Stimulated activated CD4-positive, alpha-beta T cell treated with anti-CD3 and anti-CD28 coated beads, Interleukin-15, amount 100 ng/mL, for 48 hours (primary cell): ENCODE measurements at places on chromosomes 5 and 9.
A peak's percentile ranks its signal among the peaks of the same experiment; 100 is the strongest.

- DNase-seq: no peak
These were observed 239.7 kb downstream of the MLLT3 start for GRCh38 chr9:20382460-20383071.

- no peak for DNase-seq
These were observed 48.1 kb upstream of the CER1 start for GRCh38 chr9:14770592-14770991.

GRCh38 chr5:124655921-124656511 lies 90.4 kb downstream of the ZNF608 start:
- no peak for DNase-seq

DNA sequence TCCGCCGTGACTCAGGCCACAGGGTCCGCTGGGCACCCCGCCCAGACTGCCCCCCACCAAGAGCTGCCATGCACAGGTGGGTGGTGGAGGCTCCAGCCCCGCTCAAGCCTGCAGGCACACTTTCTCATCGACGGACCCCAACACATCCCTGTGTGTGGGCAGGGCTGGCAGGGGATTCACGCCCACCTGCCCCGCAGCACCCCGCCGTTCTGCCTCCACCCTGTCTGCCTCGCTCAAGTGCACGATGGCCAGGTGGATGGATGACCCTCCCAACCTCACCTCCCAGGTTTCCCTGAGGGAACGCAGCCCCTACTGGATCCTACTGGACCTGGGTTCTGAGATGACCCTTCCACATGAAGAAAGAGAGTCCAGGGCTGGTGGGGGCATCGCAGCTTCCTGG lies 26.1 kb upstream of the FCN1 start:
- DNase-seq: no peak

DNA sequence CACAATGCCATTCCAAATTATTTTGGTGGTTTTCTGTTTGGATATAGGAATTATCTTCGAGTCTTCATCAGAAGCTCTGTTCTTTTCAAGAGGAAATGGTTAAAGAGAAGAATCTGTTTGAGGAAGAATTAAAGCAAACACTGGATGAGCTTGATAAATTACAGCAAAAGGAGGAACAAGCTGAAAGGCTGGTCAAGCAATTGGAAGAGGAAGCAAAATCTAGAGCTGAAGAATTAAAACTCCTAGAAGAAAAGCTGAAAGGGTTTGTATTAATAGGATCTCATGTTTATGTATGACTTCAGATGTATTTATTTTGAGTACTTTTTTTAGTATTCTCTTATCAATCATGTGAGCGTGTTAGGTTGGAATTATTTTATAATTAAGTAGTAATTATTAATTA lies 15.0 kb downstream of the HMMR start:
- no peak for DNase-seq

GRCh38 chr9:18579536-18579935 lies 105.6 kb downstream of the ADAMTSL1 start:
- DNase-seq: no peak

GRCh38 chr9:22208846-22209585 lies 199.9 kb upstream of the CDKN2B start:
- no peak for DNase-seq

DNA sequence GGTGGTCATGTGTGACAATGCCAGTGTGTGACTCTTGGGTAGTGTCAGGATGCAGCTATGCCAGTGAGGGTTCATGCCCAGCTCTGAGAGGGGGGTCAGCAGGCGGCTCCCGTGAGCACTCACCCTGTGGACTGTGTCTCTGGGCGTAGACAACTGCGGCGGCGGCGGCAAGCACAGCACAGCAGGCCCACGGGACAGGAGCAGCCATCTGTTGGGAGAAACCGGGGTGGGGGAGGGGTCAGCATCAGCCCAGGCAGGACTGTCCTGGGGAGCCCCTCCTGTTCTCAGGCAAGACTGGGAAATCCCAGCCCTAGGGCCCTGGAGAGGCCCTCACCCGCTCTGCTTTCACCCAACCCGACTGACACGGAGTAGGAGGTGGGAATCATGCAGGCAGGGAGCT lies 20.8 kb downstream of the CNTFR start:
- DNase-seq: no peak

- DNase-seq: no peak
These were observed 15.8 kb upstream of the FABP6 start for GRCh38 chr5:160213537-160213936.

DNA sequence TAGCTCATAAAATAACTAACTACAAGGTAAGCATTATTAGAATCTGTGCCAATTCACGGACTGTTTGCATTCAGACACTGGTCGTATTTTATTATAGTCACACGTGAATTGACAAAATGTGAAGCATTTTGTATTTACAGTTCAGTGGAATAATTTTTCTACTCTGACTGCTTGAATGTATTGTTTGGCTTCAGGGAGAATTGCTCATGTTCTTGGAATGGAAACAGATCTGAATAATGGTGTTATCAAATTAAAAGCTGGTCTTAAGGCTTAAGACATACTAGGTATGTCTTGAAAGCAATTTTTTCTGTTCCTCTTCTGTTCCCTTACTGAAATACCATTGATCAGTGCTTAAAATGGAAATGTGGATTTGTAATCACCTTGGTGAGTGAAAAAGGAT lies 543.7 kb upstream of the TLE4 start:
- DNase-seq: no peak

GRCh38 chr9:130078547-130078946 lies 24.8 kb downstream of the GPR107 start:
- no peak for DNase-seq

- DNase-seq: no peak
These were observed 507.2 kb downstream of the BNC2 start for GRCh38 chr9:16363073-16363781.

DNA sequence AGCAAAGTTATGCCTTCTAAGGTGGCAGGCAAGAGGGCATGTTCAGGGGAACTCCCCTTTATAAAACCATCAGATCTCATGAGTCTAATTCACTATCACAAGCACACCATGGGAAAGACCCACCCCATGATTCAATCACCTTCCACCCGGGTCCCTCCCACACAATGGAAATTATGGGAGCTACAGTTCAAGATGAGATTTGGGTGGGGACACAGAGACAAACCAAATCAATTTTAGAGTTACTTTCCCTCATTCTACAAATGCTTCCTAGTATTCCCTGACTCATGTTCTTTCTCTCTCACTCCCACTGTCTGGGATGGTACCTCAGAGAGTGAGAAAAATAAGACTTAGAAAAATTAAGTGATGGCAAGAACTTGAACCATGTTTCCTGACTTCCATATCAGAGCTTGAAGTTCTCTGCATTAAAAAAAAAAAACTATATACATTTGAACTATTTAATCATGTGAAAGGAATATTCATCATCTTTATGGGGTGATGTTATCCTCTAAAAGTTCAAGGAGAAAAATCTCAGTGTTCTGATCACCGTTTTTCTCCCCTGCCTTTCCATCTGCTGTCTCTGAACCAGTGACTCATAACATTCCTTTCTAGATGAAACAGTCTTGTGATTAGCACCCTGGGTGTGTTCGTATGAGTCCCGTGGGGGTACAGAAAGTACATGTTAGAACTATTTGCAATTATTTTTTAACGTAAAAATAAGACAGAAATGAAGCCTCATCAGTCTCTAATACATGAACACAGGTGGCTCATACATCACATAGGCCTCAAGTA lies 282.9 kb downstream of the SLF1 start:
- DNase-seq: no peak

DNA sequence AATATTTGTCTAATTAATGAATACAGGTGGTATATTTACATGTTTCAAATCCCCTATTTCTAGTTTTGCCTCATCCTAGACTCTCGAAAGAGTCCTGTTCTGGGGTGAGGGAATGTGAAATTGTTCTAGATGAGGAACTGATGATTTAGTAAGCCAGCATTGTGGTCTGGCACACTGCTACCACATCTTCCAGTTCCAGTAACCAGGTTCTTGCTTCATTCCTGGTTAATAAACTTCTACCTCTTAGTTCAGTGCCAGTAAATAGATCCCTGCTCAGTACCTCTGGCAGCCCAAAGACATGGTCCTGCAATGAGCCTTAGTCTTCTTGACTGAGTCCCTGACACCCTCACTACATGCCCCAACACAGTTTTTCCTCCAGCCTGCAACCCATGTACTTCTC lies 207.7 kb downstream of the SREK1 start:
- DNase-seq: no peak

GRCh38 chr9:90107726-90108655 lies 503.2 kb downstream of the GADD45G start:
- DNase-seq: no peak

- DNase-seq: no peak
These were observed 120.1 kb downstream of the WNK2 start for GRCh38 chr9:93303806-93304573.

GRCh38 chr5:158414780-158415179 lies 555.8 kb upstream of the CLINT1 start:
- DNase-seq: no peak

DNA sequence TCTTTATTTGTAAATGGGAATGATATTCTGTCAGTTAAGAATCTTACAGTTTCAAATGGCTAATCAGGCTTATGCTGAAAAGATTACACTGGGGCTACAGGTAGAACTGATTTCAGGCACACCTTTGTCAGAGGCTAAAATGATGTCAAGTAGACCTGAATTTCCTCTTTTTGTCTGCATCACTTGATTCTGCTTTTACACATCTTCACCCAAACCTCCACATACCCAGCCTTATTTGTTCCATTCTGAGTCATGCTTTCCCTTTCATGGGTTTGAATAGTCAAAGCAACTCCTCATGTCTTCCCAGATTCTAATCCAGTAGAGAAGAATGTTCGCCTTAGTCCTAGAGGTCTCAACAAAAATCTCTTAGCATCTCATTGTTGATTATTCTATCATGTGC lies 156.4 kb downstream of the CWC27 start:
- no peak for DNase-seq

DNA sequence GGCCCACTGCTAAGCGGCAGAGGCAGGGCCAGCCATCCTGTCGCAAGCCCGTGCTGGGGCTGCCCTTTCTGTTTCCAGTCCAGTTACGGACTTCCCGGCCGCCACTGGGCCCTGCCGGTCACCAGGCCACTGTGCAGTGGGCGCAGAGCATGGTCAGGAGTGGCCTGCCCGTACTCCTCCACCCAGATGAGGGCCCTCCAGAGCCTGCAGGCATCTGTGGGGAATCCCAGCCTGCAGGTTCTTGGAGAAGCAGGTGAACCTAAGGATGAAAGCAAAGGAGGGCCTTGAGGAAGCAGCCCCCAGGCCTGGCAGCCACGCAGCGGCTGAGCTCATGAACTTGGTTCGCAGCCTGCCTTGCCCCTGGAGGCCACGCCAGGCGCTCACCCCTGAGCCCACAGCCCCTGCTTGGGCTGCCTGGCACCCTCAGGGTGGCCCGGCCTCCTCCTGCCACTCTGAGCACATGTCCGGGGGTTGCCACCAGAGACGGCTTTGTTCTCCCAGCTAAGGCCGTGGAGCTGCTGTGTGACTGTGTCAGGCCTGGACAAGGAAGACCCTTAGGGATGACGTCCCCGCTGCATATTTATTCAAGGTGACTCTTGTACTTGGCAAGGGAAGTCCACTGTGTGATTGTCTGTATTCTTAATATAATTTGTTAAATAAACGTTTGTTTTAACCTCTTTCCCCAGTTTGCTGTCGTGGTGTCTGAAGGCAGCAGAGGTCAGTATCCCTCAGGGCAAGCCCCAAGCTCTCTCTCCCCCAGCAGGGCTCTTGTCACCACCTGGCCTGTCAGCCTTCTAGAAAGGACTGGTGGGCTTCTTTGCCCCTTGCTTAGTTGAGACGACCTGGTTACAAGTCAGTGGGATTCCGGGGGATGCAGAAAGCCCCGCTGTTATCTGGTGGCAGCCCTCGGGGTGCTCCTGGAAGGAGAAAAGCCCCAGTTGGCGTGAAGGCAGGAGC lies 107.1 kb upstream of the LMX1B start:
- no peak for DNase-seq

DNA sequence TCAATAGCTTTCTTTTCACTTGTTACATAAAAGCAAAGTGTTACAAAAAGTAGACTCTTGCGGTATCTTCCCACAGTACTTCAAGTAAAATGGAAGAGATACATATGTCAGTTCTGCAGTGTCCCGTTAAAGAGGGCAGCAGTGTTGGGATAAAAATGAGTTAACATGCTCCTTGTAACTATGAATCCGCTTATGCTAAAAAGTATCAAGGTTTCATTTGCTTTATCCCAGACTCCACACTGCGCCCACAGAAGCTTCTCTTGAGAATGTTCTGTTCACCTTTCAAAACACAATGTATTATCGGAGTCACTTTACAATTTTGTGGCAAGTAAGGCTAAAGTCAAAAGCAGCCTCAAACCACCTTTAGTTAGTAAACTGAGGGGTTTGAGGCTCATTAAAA lies 790 bp downstream of the PTAR1 start:
- DNase-seq: no peak

DNA sequence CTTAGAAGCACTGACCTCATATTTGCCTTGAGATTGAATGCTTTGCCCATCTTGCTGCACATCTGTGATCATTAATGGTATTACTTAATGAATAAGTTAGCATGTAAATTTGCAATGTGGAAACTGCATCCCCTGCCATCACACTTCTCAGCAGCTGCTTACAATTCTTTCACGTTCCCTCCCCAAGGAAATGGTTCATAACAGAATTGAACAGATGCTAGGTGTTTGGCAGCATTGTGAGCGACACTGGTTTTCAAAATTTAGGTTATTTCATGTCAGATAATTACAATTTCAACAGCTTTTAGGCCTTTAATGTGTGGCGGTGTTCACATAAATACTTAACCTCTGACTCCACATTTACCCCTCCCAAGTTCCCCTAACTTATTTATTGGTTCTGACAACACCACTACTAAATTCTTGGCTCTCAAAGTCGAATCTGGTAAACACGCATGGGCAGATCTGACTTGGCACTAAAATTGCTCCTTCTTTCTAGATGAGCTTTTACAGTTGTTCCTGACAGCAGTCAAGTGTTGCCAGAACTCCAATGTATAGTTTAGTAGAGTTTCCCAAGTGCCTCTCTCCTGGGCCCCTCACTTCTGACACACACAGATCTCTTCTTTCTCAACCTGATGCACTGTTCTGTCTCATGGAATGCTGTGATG lies 46.8 kb downstream of the SLC1A3 start:
- DNase-seq: no peak

GRCh38 chr9:15856591-15856990 lies 303.7 kb downstream of the CCDC171 start:
- DNase-seq: no peak

- no peak for DNase-seq
These were observed 205.9 kb downstream of the FGF10 start for GRCh38 chr5:44183312-44183711.

- no peak for DNase-seq
These were observed 191.4 kb downstream of the CCDC171 start for GRCh38 chr9:15744196-15744595.

GRCh38 chr5:61307611-61308010 lies 24.4 kb upstream of the ZSWIM6 start:
- DNase-seq: no peak

GRCh38 chr9:91503673-91504081 lies 80.0 kb upstream of the NFIL3 start:
- DNase-seq: no peak

- DNase-seq: peak; percentile 17
These were observed 270.1 kb downstream of the HSPA4 start for GRCh38 chr5:133321833-133322420.

GRCh38 chr5:33102551-33102950 lies 338.2 kb upstream of the TARS1 start:
- no peak for DNase-seq

GRCh38 chr5:33305572-33305971 lies 135.2 kb upstream of the TARS1 start:
- no peak for DNase-seq

GRCh38 chr9:128056887-128057723 lies 10.0 kb downstream of the NAIF1 start:
- DNase-seq: no peak

GRCh38 chr5:95631991-95632675 lies 12.2 kb downstream of the GPR150 start:
- DNase-seq: peak; percentile 74
